ENCODE measurements at places on chromosomes 5 and 9. TPM values are rescaled to one million over a fixed set of nuclear protein-coding genes. Genes with fewer than 3 reads are reported as not detected.

The PCA3 gene
- polyA plus RNA-seq: not detected

The TEX48 gene
- not detected for polyA plus RNA-seq

The CNTFR gene
- polyA plus RNA-seq: 18.9 TPM

The THBS4 gene
- polyA plus RNA-seq: 25.1 TPM
